ENCODE measurements at places on chromosomes 16 and 17.
A peak's percentile ranks its signal among the peaks of the same experiment; 100 is the strongest.

DNA sequence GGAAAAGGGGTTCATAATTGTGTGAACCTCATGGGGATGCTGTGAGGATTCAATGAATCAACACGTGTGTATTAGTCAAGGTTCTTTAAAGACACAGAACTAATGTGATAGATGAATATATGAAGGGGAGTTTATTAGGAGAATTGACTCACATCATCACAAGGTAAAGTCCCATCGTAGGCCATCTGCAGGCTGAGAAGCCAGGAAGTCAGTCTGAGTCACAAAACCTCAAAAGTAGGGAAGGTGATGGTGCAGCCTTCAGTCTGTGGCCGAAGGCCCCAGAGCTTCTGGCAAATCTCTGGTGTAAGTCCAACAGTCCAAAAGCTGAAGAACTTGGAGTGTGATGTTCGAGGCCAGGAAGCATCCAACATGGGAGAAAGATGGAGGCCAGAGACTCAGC is 413.4 kb downstream of the CDH13 start:
- DNase-seq: peak; percentile 43

DNA sequence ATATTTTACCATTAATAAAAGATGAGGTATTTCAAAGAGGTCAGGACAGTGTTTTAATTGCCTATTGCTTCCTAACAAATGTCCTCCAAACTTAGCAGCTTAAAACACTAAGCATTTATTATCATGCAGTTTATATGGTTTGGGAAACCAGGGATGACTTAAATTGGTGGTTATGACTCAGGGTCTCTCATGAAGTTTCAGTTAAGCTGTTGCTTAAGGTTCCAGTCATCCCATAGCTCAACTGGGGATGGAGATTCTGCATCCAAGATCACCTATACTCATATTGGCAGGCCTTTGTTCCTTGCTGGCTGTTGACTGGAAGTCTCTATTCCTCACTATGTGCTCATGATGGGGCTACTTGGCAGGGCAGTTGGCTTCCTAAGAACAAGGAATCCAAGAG is 1329.9 kb upstream of the GOT2 start:
- no peak for DNase-seq

GRCh38 chr16:70747703-70748631 is 53.0 kb downstream of the VAC14 start:
- peak; percentile 69 for DNase-seq

- no peak for DNase-seq
These were observed 13.5 kb downstream of the CUEDC1 start for GRCh38 chr17:57941384-57942370.

- no peak for DNase-seq
These were observed 21.2 kb upstream of the LRRC37A start for GRCh38 chr17:46273541-46274236.

GRCh38 chr16:22670044-22670536 is 143.9 kb upstream of the HS3ST2 start:
- DNase-seq: no peak

DNA sequence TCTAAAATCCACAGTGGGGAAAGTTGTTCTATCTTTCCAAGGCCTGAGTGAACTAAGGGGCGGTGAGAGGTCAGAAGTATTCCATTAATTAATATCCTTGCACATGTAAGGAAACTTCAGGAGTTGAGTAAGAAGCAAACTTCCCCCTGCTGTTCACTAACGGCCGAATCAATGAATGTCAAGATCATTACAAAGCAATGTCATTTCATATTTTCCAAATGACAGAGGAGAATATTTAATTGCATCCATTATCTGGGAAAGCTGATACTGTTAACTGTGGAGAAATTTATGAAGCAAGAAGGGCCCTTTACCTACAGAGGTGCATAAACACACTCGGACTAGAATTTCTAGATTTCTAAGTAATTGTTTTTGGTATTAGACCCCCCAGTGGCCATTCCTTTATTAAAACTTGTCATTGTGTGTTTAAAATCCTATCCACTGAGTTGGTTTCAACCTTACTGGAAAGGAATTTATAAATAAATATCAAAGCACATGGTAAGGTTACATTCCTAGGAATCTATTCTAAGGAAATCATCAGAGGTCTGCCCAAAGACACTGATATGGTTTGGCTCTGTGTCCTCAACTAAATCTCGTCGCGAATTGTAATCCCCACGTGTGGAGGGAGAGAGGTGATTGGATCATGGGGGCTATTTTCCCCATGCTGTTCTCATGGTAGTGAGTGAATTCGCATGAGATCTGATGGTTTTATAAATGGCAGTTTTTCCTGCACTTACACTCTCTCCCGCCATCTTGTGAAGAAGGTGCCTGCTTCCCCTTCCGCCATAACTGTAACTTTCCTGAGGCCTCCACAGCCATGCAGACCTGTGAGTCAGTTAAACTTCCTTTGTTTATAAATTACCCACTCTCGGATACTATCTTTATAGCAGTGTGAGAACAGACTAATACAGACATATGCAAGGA is 20.4 kb upstream of the SMURF2 start:
- DNase-seq: peak; percentile 51

Data from fibroblast of mammary gland (primary cell).